ENCODE measurements at places on chromosomes 1 and 21. TPM values are rescaled to one million over a fixed set of nuclear protein-coding genes. Genes with fewer than 3 reads are reported as not detected.

- DNase-seq = peak; percentile 96
Measured at GRCh38 chr1:21262293-21263051, 27.8 kb downstream of the ECE1 start.

DNA sequence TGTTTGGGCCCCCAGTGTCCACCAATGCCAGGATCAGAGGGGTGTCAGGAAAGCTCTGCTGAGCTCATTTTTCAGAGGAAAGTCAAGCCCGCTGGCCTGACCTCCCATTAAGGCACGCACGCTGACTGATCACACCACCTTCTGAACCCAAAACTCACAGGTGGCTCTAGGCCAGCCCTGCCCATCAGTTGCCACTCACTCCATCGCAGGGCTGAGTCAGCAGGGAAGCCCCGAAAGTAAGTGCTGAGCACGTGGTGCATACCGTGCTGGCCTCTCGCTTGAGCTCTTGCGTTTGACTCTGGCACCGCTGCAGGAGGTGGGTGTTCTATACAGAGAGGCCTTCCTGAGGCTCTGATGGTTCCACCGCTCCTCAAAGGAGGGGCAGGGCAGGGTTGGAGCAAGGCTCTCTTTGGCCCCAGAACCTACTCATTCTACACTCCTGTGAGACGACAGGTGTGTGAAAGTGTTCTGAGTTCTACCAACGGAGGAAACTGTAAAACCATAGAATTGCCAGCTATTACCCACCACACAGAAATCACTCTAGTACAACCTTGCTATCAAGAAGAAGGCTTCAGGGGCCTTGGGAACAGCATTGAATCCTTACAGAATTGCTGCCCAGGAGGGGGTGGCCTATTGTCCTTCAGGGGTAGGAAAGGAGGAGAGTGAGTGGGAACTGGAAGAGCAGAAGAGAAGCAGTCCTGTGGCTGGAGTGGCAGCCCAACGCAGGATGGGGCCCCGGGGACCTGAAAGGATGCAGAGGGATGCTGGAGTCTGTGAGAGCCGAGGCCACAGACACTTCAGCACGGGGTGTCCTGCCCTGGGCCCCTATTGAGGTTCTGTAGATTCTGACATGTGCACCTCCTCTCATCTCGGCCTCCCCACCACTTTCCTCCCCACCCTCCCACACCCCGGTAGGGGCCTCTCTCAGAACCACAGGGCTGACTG lies 214.7 kb upstream of the EDN2 start:
- DNase-seq = no peak

The CELA2A gene
- not detected for total RNA-seq

DNA sequence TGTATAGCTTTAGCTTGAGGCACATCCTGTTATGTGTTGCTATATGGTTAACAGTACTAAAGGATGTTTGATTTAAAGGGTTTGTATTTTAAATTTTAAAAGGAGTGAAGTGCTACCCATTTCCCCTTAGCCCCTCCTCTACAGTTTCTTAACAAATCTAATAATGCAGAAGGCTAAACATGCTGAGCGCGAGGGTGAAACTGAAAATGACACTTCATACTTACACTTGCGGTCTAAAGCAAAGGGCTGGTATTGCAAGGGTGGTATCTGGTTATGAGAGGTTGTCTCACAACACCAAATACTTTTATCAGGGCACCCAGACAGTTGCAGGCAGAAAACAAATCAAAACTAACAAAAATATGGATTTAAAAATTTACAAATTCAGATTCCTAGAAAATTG lies 172.3 kb downstream of the SIPA1L2 start:
- DNase-seq = no peak

The RBM11 gene
- total RNA-seq = not detected

The FCGR1A gene
- total RNA-seq = not detected

The KCNE2 gene
- not detected for total RNA-seq

- peak; percentile 75 for DNase-seq
Measured at GRCh38 chr1:66282343-66282852, 251.6 kb upstream of the SGIP1 start.

- peak; percentile 67 for DNase-seq
Measured at GRCh38 chr1:159779403-159779851, 1.3 kb upstream of the DUSP23 start.

- DNase-seq = peak; percentile 54
Measured at GRCh38 chr1:156656806-156657740, 15.2 kb downstream of the BCAN start.

The CEP350 gene
- 18.0 TPM for total RNA-seq

DNA sequence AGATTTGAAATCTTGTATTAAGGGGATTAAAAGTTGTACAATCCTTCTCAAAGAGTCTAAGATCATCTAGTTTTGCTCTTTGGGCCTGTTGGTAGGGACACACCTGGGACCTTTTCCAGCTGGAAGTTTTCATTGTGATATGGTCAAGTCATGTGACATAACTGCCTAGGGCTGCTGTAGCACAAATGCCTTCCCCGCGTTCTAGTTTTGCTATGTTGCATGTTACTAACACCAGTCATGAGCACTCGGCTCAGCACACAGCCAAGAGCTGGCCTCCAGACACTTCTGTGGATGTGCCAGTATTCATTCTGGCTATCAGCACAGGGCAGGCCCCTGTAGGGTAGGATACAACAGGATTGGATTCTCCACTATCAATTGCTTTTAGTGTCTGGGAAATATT lies 14.6 kb upstream of the FLG2 start:
- no peak for DNase-seq

- peak; percentile 96 for DNase-seq
Measured at GRCh38 chr1:221439008-221439746, 302.7 kb downstream of the DUSP10 start.

GRCh38 chr1:244012202-244012601 lies 38.9 kb upstream of the ZBTB18 start:
- DNase-seq = peak; percentile 88

The ZBTB8B gene
- 0.32 TPM for total RNA-seq

GRCh38 chr1:53620061-53620855 lies 118.7 kb downstream of the GLIS1 start:
- DNase-seq = peak; percentile 34

The UCK2 gene
- total RNA-seq = 40.4 TPM

- no peak for DNase-seq
Measured at GRCh38 chr1:59354709-59355337, 57.9 kb downstream of the FGGY start.

The SELP gene
- total RNA-seq = not detected

GRCh38 chr1:206556750-206557635 lies 49.7 kb downstream of the RASSF5 start:
- peak; percentile 72 for DNase-seq

The ZNF669 gene
- total RNA-seq = 13.4 TPM

- peak; percentile 80 for DNase-seq
Measured at GRCh38 chr1:231460614-231461013, 38.5 kb upstream of the EGLN1 start.

DNA sequence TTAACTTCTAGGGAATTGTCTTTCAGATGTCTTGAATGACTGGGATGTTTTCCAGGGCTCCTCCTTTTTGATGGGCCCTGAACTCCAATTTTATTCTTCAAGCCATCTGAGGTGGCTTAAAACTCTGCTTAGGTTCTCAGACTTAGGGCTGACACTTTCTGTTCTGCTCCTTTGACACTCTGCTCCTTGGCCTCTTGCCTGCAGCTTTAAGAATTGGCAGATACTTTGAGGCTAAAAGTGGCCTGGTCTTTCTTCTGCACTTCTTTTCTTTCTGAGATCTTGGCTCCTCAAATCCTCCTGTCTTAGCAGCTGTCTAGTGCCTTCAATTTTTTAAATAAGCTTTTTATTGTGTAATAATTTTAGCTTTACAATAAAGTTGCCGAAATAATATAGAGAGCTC lies 294.6 kb downstream of the RPS6KC1 start:
- DNase-seq = no peak

- peak; percentile 96 for DNase-seq
Measured at GRCh38 chr1:172398970-172399755, 21.3 kb upstream of the C1orf105 start.

GRCh38 chr1:220550811-220551399 lies 23.0 kb downstream of the MARK1 start:
- no peak for DNase-seq

The MAN1C1 gene
- 4.4 TPM for total RNA-seq

DNA sequence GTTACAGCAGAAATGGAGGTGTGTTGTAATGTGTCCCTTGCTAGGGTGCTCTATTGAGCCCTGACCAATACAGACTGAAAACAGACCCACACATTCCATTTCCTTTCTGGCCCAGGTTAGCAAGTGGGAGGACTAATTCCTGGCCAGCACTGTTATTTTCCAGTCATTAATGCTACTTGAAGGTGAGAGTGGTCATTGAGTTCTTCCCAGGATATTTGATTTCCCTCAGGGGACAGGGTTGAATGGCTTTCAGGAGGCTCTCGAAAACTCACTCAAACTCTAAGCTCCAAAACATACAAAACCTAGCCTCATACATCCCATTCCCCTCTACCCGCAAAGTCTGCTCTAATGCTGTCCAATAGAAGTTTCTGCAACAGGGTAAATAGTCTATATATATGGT lies 6.2 kb downstream of the LRRC52 start:
- no peak for DNase-seq

DNA sequence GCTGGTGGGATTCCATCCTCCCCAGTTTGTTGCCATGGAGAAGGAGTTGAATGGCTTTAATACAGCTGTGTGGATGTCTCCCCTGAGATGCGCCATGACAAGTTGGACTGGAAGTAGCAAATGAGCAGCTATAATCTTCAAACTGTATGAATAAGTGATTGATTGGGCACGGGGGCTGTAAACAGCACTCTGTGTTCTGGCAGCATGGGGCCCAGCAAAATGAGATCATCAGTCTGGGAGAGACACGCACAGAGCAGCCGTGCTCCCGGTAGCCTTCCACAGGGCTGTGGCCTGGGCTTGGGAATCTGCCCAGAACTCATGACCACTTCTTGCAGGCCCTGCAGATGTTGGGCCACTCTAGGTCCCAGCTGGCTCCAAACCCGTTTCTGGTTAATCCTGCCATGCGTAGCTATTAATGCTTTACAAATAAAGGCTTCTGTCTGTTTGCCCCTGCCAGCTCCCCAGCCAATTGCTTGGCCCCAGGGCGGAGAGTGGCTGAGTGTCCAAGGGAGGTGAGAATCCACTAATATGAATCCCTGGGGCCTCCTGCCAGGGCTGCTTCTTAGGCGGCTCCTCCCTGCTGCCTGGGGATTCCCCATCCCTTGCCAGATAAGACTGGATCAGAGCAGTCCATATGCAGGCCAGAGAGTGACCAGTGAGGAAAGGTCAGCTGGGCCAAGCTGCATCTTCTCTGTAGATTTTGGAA lies 642.9 kb downstream of the AJAP1 start:
- DNase-seq = peak; percentile 81

DNA sequence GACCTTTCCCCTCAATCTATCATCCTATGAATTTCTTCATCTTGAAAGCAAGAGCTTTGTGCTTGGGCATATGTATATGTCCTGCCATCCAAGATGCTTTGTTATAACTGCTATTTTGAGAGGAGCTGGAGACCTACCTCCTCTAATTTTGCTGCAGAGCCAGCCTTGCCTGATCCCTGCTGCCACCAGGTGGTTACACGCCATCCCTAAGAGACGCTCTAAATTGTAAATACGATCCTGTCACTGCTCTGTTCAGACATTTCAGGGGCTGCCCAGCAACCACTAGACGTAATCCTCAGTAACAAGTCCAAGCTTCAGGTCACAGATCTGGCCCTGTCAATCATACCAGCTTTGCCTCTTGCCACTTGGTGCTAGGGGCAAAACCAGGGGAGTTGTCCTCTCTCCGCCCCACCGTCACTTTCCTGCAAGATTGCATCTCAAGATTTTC lies 32.9 kb downstream of the GPA33 start:
- peak; percentile 77 for DNase-seq

DNA sequence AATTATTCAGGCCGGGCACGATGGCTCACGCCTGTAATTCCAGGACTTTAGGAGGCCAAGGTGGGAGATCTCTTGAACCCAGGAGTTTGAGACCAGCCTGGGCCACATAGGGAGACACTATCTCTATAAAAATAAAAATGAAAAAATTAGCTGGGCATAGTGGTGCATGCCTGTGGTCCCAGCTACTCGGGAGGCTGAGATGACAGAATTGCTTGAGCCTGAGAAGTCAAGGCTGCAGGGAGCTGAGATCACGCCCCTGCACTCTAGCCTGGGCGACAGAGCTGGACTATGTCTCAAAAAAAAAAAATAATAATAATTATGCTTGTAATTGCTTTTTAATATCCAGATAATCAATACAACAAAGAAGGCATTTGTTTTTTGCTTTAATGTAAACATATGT lies 91.3 kb downstream of the RIPK4 start:
- DNase-seq = peak; percentile 53

GRCh38 chr1:153072806-153073726 lies 1.7 kb upstream of the SPRR2B start:
- DNase-seq = no peak

DNA sequence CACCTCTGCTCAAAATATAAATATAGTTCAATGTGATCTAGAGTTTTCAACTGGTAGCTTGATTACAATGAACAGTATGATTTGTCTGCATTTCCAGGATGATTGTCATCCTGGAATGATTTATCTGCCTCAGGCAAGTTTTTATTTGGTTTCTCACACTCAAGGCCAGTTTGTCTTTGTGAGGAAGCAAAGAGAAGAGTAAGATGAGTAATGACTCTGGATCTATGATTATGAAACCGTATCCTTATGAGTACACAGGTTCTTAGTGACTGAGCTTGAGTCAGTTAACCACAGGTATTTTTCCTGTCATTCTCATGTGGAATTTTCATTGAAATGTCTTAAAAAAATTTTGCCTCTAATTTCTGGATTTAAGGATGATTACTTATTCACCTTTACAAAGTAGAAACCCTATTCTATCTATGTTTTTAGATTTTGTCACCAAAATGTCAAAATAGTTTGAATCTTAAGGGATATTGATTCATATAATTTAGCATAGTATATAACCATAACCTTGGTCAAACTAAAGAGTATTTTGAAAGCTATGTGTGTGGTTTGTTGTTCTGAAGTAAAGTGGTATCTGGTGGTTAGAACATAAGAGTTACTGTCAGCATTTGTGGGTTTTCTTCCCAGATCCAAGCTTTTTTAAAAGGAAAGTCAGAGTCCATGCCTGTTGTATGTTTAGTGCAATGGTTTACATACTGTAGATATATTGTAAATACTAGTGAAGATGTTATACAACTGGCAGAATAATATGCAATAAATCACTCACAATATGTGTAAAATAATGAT lies 145.0 kb downstream of the RASAL2 start:
- DNase-seq = peak; percentile 99

The CFH gene
- 58.0 TPM for total RNA-seq

- DNase-seq = no peak
Measured at GRCh38 chr21:46037331-46038325, 56.1 kb downstream of the COL6A1 start.

The TLCD4 gene
- total RNA-seq = 10.1 TPM

- no peak for DNase-seq
Measured at GRCh38 chr1:145978471-145978853, 14.0 kb downstream of the POLR3GL start.

The PARK7 gene
- total RNA-seq = 231 TPM

GRCh38 chr1:104402178-104402577 lies 652.5 kb downstream of the AMY1C start:
- DNase-seq = no peak

GRCh38 chr21:44762221-44763049 lies 39.2 kb downstream of the UBE2G2 start:
- no peak for DNase-seq

The FMO1 gene
- total RNA-seq = not detected

The SPRR1A gene
- total RNA-seq = not detected
